NCI-H1092 (cell line): ENCODE measurements at places on chromosomes 6 and 20.

- DNase-seq, result no peak
Observed at GRCh38 chr6:13629459-13630116, 14.5 kb downstream of the NOL7 start.

- no peak for DNase-seq
Observed at GRCh38 chr6:115358616-115359015, 702.1 kb downstream of the FRK start.

- DNase-seq, result no peak
Observed at GRCh38 chr6:108689272-108690161, 128.8 kb downstream of the FOXO3 start.

GRCh38 chr20:43893930-43894329 lies 20.7 kb upstream of the TOX2 start:
- DNase-seq, result no peak

GRCh38 chr6:14406614-14407331 lies 289.2 kb downstream of the CD83 start:
- DNase-seq, result no peak

GRCh38 chr6:3259491-3259958 lies 778 bp downstream of the PSMG4 start:
- no peak for DNase-seq

DNA sequence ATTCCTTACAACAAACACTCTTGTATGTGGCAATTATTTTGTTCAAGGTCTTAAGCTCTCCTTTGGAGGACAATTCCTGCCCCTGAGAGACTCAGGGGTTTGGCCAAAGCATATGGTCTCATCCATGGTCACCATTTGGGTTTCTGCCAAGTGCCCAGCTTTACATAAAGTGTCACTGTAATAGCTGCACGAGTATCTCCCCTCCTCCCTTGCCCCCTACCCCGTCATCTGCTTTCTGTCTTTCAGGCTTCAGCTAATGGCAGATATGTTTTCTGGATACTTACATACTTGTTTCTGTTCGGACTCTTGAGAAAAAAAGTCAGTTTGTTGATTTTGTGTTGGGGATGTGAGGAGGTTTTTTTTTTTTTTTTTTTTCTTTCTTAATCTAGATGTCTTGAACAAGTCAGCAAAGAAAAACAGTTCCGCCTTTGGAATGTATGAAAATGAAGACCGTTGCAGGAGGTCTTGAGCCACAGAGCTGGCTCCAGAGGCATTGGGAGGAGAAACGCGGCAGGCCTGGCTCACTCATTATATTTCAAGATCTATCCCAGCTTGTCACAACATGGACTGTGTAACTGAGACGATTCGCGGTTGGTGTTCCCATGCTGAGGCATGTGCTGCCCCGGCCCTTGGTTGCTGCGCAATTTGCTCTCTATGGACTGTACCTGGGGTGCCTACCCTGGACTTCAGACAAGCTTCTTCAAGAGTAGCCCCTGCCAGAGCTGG lies 32.6 kb upstream of the STX16 start:
- no peak for DNase-seq

GRCh38 chr6:17392978-17393891 lies at the start of gene CAP2:
Gene CAP2, plus strand, starts transcription at chr6:17393595. Its CDS starts 27,961 bp downstream, at chr6:17421556.
- DNase-seq, result no peak

DNA sequence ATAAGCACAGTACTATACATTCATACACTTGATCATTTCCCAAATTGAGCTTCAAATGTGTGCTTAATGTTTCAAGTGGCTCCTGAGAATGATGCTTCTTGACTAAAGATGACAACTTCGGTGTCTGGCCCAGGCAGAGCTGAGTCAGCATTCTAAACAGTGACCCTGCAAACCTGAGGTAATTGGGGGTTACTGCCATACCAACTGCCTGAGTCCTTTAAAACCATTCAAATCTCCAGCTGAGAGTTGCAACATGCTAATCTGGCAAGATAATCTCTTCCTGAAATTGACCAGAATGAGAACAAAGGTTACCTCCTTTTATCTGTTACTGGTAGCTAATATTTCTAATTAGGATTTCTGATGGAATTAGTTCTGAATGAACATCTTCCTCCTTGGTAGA lies 8.2 kb downstream of the BACH2 start:
- no peak for DNase-seq

DNA sequence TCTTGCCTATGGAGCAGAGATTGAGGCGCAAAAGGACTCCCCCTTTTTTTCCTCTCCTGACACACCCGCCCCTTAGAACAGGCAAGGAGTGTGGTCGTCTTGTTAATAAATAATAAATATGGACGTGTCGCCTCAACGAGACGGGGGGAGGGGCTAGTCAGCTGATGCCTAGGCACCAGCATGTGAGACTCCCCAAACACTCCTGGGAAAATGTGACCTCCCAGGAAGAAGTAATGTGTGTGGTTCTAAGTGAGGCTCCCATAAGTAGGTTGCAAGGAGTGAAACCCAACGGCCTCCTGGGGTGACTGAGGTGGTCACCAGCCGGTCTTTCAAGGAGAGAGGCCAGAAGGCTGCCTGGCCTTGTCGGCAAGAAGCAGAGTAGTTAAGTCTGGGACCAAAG lies 1.1 kb upstream of the FAXC start:
- no peak for DNase-seq

GRCh38 chr6:98717988-98718387 lies 116.4 kb upstream of the POU3F2 start:
- no peak for DNase-seq

- no peak for DNase-seq
Observed at GRCh38 chr6:22878706-22879105, 309.3 kb downstream of the HDGFL1 start.

GRCh38 chr6:88349511-88349910 lies 183.4 kb upstream of the CNR1 start:
- DNase-seq, result no peak

DNA sequence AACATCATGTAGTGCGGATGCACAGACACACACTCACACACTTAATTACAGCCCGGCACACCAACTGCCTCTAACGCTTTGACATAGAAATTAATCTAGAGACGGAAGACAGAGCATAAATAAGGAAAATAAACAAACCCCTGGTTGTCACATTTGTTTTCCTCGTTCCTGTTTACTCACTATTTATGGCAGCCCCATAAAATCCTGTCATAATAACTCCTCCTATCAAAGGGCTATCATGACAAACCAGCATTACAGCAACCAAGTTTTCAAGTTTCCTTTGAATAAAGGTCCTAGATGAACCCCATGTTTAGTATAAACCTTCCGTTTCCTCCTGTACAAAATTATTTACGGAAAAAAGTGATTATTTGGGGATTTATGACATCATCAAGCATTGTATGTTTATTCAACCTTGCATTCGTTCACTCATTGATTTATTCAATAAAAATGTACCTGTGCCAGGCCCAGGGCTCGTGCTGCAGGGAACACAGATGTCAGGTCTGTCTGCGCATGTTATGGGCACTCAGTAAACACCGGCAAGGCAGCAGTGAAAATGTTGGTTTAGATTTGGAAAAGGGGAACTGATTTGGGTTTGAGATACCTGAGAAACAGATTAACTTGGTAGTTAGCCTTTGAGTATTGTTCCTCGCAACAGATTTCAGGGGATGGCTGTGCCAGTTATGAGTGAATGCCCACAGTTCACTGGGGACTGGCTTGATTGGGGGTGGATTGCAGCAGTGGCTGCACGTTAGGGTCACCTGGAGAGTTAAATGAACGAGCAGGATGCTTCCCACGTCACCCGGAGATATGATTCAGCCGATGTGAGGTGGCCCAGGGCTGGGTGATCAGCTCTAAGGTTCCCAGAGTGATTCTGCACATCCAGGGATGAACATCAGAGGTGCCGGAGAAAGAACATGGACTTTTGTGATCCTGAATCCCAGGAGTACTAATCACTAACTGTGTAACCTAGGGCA lies 295.3 kb upstream of the FOXQ1 start:
- DNase-seq, result no peak

GRCh38 chr6:85556992-85557668 lies 36.5 kb downstream of the SNX14 start:
- no peak for DNase-seq

DNA sequence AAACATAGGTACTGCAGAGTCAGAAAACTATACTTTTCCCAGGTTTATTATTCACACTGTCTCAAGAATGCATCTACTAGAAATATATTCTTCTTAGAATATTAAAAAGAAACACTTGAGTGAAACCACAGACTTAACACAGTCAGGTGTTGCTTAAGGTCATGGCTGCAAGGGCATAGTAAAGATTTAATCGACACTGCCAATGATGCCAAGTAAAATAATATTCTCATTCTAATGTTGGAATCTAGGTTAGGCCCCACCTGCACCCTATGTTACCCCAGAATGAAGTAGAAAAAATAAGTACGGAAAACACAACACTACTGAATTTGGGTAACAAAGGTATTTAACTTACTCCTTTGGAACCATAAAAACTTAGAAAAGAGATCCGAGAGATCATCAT lies 155.0 kb downstream of the RALGAPA2 start:
- no peak for DNase-seq

GRCh38 chr6:4282926-4283325 lies 147.6 kb upstream of the ECI2 start:
- DNase-seq, result no peak

GRCh38 chr20:18272451-18272850 lies 15.9 kb upstream of the ZNF133 start:
- no peak for DNase-seq

DNA sequence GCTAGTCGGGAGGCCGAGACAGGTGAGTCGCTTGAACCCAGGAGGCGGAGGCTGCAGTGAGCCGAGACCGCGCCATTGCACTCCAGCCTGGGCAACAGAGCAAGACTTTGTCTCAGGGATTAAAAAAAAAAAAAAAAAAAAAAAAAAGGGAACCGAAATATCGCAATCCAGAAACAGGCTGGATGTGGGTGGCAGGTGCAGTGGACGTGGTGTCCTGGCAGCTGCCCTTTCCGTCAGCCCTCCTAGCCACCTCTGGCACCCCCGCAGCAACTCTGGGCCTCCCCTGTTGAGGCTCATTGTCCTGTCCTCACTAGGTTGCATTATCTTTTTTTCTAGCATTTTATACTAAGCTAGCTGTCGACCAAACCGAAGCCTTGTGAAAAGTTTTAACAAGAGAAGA lies 113.5 kb downstream of the DTNBP1 start:
- DNase-seq, result no peak

GRCh38 chr6:47680724-47681123 lies 17.7 kb upstream of the ADGRF4 start:
- DNase-seq, result no peak

DNA sequence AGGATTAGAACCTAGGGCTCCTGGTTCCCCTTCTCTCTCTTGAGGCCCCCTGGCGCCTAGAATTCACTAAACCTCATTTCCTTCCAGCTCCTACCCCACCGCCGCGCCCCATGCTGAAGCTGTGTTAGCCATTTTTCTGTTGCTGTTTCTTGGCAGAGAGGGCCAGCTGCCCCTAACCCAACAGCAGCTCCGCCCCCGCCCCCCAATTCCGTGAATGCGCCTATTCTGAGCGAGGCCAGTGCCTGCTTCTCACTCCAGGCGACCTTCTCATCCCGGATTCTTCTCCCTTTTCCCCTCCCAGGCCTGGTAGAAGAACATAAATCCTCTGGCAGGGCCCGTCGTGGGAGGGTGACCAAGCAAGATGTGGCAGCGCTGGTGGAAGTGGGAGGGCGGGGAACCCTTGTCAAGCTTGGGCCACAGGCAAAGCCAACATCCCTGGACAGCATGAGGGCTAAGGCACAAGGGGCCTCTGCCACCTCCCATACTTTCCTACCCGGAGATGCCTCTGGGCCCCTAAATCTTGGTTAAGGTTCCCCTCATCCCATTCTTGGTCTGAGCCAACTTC lies 518 bp downstream of the RBPJL start:
- no peak for DNase-seq

DNA sequence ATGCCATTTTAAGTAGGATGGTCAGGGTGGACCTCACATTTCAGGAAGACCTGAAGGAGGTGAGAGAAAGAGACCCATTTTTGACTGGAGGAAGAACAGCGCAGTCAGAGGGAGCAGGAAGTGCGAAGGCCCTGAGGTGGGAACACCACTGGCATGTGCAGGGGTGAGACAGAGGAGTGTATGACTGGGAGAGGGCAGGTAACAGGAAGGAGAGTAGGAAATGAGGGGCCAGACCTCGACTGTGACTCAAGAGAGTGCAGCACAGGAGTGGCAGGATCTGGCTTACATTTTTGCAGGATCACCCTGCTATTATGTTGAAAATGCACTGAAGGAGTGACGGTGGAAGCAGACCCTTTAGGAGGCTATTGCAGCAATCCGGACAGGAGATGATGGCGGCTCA lies 117.7 kb upstream of the CDYL start:
- DNase-seq, result no peak

GRCh38 chr20:37533154-37533715 lies 5.6 kb upstream of the BLCAP start:
- DNase-seq, result no peak

- DNase-seq, result no peak
Observed at GRCh38 chr6:155267411-155267810, 3.6 kb downstream of the CLDN20 start.

- no peak for DNase-seq
Observed at GRCh38 chr6:87473419-87473903, 687 bp downstream of the SLC35A1 start.

DNA sequence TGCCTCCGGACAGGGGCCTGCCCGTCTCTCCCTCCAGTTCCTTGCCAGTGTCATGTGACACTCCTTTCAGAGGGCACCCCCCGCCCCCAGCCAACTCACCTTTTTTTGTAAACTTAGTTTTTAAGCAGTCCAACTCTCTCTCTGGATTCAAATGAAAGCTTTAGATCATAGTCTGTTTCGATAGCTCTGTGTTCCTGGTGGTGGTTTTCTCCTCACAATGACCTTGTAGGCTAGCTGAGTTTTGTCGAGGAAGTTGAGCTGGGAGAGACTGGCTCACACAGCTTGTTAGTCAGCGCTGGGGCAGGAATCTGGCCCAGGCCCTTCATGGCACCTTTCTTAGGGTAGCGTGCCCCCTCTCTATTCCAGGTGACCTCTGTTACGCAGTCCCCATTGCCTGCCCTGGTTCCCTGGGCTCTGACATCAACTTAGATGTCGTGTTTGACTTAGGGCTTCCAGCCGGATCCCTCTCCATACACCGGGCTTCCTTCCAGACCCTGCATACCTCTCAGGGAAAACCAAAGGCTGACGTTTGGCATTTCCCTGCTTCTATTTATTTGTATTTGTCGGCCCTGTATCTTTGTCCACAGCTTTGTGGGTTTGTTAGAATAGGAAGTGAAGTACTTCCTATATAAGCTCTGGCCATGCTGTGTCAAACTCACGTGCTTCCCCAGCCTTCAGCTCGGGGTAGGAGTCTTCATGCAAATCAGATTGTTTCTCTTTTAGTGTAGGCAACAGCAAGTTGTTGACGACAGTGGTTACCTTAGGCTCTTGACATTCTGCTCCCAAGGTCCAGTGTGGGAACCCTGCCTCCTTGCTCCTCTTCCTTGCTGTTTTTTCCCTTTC lies 12.7 kb downstream of the IGF2R start:
- no peak for DNase-seq

- no peak for DNase-seq
Observed at GRCh38 chr20:63083831-63084562, 77.2 kb upstream of the BHLHE23 start.

GRCh38 chr20:58553841-58554240 lies 38.6 kb upstream of the APCDD1L start:
- no peak for DNase-seq

GRCh38 chr20:45959956-45960630 lies 11.9 kb downstream of the ZNF335 start:
- no peak for DNase-seq

GRCh38 chr6:130070326-130070725 lies 51.9 kb downstream of the L3MBTL3 start:
- DNase-seq, result no peak
